NCI-H1436 treated with DMSO at 0.1 percent for 48 hours (cell line): ENCODE measurements at places on chromosomes 12 and 14.

DNA sequence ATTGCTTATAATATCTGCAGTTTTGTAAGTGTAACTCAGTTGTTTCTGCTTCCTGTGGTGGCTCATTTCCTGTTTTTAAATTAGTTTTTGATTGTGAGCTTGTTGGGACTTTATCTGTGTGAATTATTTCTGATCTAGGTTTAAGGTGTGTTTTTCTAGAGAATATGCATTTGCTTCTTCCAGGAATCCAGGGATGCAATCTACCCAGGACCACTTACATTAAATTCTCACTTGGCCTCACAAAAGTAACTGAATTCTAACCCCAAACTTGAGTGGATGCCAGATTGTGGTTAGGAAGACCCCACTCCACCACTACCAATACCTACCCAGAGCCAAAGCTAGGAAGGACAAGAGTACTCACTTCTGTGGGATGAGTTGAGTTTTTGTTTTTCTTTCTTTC lies 11.9 kb downstream of the STYX start:
- no peak for DNase-seq

- DNase-seq, result no peak
Observed at GRCh38 chr14:69919815-69920214, 40.6 kb downstream of the SMOC1 start.

GRCh38 chr12:107646436-107646835 lies 39.2 kb upstream of the PWP1 start:
- DNase-seq, result no peak

DNA sequence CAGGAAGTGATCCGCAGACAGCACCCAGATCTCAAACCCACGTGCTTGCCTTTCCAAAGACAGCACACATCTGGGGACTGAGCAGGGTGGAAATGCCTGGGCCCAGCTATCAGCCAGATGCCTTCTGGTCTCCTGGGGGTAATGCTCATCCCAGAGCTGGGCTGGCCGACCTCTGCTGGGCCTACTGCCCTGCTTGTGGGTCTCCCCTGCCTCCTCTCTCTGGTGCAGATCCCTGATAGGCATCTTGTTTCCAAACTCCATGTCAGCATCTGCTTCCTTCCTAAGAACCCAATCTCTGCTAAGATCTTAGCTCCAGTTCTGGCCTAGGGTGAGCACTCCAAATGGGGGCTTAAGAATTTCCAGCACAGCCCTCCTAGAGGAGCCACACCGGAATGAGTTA lies 1043.0 kb downstream of the VRK1 start:
- DNase-seq, result no peak

DNA sequence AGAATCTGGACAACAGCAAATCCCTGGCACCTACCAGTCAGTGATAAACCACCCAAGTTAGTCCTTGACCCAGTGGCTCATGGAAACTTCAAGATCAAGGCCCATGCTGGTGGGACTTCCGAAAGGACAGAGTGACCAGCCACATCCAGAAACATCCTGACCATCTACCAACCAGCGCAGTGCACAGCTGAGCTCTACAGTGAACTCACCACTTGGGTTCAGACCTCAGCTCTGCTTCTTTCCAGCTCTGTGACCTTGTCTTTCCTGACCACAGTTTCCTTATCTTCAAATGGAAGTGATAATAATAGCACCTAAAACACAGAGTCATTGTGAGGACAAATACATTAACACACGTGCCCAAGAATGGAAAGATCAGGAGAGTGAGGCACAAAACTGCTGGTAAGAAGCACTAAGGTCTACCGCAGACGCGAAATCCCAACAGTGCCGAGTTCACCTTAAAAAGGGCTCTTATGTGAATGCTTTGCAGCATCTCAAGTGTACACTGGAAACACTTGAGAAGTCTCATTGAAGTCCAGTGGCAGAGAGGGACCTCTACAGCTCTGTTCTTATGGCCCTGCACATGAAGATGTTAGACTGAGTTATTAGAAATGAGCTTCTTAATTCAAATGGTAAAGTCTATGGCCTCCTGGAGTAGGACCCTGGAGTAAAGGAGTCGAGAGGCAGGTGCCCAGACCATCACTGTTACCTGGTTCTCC lies 128.8 kb downstream of the CCDC60 start:
- DNase-seq, result no peak

GRCh38 chr14:100010679-100011078 lies 54.5 kb upstream of the EVL start:
- DNase-seq, result no peak

- DNase-seq, result no peak
Observed at GRCh38 chr12:96256672-96257361, 62.6 kb downstream of the ELK3 start.

DNA sequence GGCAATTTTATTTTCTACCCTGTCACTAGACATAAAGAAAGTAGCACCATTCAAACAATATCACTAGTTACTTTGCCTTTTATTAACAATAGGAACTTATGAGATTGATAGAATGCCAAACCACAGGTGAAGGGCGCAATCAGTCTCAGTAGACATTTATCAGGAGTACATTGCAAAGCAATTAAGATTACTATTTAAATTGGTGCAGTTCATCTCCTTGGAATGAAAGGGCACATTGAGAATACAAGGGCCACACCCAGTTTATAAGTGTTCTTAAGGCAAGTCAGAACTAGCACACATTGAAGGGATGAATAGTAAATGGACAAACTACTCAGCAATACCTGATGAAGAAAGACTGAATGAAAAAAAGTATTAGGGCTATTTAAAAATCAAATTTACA lies 601.4 kb downstream of the C12orf50 start:
- no peak for DNase-seq

DNA sequence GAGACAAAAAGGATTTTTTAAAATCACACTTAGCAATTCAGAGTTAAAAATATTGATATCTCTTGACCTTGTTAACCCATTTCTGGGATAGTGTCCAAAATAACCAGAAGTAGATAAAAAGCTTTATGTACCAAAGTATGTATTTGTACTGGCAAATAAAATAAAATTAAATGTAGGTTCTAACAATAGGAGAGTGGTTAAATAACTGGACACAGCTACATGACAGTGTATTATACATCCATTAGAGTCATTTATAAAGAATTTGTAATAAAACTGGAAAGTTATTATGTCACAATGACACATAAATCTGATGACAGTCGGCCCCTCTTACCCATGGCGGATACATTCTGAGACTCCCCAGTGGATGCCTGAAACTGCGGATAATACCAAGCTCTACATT lies 34.0 kb downstream of the BMAL2 start:
- no peak for DNase-seq

DNA sequence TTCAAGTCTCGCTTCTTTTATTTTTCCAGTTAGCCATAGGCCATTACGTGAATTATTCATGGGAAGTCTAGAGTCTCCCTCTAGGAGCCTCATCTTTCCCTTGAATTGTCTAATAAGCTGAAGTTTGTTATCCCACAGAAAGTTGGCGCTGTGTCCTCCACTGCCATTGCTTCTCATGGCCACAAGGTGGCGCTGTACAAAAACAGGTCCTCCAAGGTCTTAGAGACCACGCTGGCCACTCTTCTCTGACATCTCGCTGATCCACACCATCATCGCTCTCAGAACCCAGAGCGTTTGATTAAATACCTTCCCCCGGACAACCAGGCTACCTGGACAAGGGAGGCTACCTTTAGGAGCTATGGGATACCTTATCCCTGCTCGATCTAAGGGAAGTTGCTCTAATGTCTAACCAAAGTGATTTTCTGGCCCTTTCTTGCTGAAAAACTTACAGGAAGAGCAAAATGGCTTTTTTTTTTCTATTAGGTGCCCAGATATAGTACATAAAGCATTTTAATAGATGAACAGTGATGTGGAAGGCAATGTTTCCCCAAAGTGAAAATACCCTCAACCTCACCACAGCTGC lies 110.0 kb downstream of the CCDC60 start:
- DNase-seq, result no peak

DNA sequence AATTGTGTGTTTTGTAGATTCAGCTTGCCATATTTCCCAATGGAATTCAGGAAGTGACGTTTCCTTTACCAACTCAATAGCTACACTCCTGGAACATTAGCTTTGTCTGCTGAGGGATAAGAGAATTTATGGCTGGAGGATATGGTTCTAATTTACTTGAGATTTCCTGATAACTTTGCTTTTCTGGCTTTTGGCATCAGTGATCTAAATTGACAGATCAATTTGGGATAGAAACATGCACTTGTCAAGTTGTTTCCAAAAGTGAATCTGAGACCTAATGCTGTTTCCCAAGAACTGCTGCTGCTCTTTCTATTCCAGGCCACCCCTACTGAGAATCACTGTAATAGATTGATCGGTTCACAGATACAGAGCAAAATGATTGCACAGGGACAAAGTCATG lies 43.2 kb downstream of the MGAT4C start:
- no peak for DNase-seq

DNA sequence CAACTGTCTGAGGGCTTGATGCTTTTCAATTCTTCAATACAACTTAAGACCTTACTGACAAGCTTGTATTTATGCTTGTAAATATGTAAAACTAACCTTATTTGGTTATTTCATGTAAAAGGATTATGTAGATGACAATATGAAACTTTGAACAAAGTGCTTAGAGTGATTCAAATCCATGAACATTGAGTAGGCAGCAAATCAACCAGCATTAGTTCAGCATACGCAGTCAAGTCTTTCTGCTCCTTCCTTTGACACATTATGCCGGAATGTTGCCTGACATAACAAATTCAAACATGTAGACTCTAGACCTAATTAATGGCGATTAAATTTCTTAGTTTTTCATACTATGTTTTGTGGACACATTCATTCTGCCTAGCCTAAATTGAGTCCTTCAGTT lies 105.2 kb downstream of the FGD4 start:
- no peak for DNase-seq

DNA sequence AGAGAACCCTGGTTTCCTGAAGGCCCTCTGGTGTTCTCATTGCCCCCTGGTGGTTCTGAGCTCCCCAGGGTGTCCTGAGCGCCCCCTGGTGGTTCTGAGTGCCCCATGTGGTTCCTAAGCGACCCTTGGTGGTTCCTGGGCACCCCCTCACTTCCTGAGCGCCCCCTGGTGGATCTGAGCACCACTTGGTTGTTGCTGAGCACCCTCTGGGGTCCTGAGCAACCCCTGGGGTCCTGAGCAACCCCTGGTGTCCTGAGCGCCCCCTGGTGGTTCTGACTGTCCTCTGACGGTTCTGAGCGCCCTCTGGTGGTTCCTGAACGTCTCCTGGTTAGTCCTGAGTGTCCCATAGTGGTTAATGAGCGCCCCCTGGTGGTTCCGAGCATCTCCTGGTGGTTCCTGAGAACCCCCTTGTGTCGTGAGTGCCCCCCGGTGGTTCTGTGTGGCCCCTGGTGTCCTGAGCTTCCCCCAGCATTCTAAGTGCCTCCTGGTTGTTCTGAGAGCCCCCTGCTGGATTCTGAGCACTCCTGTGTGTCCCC lies 568.3 kb downstream of the TMEM121 start:
- DNase-seq, result no peak

GRCh38 chr12:127121494-127122084 lies 1145.4 kb upstream of the TMEM132C start:
- no peak for DNase-seq

DNA sequence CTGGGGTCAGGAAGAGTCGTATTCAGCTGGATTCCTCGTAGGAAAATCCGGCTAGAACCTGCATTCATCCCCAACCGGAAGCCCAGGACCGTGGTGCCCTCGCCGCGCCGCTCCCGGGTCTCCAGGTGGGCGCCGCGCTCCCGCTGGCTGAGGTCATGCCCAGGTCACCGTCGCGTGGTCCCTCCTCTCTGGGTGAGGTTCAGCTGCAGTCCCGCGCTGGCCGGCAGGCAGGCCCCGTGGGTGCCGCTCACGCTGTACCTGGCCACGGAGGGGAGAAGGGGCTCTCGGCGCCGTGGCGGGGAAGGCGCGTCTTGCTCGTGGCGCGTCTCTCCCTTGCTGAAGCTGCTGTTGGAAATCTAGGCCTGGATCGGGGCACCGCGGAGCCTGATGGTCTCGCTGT lies 44.5 kb downstream of the LRTM2 start:
- DNase-seq, result no peak
